ENCODE measurements at places on chromosomes 12 and 14.

DNA sequence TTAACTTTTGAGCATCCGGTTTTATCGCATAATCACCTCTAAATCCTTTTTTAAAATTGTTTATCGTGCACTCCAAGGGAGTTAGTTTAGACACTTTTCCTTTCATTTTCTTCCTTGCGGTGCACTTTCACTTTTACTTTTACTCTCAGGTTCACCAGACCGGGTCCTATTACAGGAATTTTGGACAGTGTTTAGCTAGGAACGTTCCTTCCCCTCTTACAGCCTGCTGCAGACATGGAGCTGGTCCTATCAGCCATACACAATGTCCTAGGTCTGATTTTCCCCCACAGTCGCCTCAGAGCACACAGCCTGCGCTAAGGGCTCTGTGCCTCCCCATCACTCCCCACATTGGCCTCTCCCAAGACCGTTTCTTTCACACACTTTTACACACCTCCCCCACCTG, 103.9 kb downstream of the ALG10 start:
- DNase-seq = no peak

GRCh38 chr12:91900971-91901370, 244.7 kb downstream of the BTG1 start:
- DNase-seq = no peak

DNA sequence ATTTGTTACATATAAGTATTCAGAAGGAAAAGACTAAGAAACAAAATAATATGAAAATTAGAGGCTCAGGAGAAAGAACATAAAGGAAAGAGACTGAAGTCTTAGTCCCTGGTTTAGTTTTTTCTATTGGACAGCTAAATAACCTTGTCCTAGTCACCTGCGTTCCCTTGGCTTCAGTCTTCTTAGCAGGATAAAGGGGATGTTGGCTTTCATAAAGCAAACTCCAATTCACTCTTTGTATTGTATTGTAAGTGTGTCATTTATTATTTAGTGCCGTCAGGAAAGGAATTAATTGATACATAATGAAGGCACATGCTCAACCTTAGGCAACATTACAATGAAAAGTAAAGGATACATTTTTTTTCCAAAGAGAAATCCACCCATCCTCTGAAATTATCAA, 190.3 kb upstream of the PPFIA2 start:
- DNase-seq = no peak

DNA sequence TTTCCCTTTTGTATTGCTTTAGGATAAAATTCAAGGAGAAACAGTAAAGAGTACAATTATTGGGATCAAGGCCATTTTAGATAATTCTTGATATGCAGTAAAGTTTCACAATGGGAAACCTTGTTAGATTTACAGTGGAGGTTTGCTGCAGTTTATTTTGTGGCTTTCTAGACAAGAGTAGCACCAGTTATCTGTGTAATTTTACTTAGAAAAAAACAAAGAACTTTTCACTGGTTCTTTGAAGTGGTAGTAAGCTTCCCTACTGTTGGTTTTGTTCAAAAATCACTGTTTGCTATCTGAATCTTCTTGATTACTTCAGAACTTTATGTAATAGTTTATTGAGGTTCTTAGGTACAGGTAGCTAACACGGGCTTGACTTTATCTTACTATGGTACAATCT, 42.0 kb downstream of the ADIPOR2 start:
- no peak for DNase-seq

DNA sequence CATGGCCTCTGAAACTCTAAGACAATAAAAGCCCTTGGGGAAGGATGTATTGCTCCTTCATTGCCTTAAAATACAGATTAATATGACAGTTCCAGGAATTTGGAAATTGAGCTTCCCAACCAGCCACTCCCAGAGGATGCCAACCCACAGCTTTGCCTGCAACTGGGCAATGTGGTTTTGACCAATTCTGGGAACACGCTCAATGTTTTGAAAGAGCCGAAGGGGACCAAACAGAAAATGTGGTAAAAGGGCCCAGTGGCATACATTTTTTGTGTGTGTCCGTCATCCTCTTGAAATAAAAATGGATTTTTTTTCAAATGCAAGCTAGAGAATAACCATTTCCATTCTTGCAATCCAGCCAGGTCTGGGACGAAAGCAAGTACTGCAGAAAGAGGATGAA, 88.3 kb upstream of the PLEKHG7 start:
- DNase-seq = no peak

- DNase-seq = peak; percentile 47
Observed at GRCh38 chr14:93906341-93907329, 20.5 kb upstream of the FAM181A start.

Measured in activated T-cell treated with anti-CD3 and anti-CD28 coated beads, Interleukin-2, amount 50 U/mL, for 1 hour (primary cell).